ENCODE measurements at places on chromosomes 7 and 10.

DNA sequence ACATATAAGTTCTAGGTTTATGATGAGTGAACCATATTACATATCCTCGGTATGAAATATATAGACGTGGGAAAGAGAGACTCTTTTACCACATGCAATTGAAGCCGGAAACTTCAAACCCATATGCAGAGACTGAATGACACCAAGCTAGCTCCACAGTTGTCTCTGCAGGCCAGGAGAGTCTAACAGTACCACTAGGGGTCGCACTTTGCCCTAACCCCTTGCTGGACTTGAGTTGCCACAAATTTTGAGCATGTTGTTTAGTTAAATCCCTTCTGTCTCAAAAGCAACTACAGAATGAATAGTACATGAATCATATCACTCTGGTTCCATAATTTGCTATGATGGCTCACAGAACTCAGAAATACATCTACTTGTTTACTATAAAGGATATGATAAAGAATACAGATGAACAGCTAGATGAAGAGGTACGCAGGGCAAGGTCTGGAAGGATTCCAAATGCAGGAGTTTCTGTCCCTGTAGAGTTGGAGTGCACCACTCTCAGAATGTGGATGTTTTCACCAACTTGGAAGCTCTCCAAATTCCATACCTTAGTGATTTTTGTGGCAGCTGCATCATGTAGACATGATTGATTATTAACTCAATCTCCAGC, 112.4 kb upstream of the YAE1 start:
- peak; percentile 73 for DNase-seq

GRCh38 chr10:89923661-89924060, 222.3 kb downstream of the KIF20B start:
- no peak for DNase-seq

GRCh38 chr10:22760025-22760424, 45.6 kb upstream of the PIP4K2A start:
- DNase-seq = no peak

GRCh38 chr10:92814790-92815189, 33.5 kb upstream of the EXOC6 start:
- DNase-seq = no peak

- no peak for DNase-seq
Observed at GRCh38 chr7:1060315-1061072, 16.1 kb downstream of the GPR146 start.

DNA sequence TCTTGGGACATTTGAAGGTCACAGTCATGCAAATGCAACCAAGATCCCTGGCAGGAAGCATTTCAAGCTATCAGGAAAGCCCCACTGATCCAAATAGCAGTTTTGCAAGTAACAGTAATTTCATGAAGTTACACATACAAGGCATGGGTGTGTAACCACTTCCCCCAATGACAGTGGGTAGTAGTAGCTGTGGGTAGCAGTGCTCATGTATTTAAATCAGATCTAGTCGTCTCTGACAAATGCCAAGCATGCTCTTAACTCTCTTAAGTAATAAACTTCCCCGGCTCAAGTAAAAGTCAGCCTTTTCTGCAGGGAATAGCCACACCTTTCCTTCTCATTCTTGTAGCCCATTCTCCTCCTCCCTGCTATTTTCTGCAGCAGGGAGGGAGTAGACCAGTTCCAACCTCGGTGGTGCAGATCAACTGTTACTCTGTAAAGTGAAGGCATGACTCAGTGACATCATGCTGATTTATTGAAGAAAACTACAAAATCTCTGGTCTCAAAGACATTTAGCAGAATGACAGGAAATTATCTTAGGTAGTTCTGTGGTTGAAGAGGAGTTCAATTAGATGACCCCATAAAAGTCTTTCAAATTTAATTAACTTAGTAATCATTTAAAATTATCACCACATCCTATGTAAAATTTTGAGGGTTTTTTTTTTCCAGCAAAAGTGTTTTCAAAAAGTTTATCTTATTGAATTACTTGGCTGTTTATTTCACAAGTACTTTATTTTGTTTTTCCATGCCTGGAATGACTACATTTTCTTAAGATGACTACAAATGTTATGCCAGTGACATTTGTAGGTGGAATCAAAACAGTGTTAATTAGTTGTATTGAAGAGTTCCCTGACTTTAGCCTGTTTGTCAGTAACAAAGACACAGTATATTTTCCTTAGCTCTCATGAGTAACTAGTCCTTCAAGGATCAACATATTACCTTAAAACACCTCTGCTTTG, 568.3 kb downstream of the INHBA start:
- no peak for DNase-seq

DNA sequence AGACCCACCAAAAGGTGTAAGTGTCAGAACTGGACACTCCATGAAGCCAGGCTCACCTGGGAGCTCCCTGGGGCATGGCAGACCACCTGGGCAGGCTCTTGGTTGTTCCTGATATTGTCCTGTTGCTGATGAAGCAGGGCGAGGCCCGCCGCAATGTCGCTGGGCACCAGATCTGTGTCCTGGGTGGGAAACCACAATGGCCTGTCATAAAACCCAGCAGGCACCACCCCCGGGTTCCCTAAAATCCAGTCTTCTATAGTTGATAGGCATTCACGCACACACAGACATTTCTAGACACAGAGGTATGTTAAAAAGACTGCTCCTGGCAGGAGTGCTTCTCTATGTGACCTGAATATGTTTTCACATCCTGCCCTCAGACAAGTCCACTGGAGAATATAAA, 15.0 kb downstream of the DAGLB start:
- DNase-seq = no peak

DNA sequence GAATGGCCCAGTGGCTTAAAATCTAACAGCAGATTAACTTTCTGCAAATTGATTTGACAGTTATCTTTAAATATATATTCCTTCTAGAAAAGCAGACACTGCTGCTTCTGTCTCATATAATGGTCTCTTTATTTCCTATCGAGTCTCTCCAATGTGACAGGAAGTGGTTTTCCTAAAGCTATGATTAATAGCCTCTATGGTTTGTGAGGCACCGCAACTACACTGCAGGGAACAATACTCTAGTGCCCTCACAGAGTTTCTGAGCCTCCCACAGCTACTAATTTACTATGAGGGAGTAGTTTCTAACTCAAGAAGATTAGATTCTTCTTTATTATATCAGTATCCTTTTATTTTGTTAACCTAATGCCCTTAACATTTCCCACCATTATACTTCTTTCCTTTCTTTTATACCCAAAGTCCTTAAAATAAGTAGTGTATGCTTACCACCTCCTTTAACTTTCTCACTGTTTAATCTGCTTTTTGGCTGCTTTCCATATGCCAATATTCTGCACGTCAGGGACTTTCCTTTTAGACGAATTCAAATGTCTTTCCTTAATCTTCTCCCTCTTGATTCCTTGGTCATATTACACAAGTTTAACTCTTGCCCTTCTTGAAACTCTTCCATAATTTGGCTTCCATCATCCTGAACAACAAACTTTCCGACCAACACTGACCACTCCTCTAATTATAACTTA, 23.8 kb upstream of the AHR start:
- DNase-seq = peak; percentile 12

GRCh38 chr7:66503036-66503370, 125.7 kb upstream of the KCTD7 start:
- no peak for DNase-seq

DNA sequence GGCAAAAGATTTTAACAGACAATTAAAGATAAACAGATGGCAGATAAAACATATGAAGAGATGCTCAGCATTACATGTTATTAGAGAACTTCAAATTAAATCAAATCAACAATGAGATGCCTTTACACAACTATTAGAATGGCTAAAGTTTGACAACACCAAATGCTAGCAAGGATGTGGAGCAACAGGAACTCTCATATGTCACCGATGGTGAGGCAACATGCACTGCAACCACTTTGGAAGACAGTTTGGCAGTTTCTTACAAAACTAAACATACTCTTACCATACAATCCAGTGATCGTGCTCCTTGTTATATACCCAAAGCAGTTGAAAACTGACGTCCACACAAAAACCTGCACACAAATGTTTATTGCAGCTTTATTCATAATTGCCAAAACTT, 13.7 kb upstream of the ATE1 start:
- DNase-seq = no peak

DNA sequence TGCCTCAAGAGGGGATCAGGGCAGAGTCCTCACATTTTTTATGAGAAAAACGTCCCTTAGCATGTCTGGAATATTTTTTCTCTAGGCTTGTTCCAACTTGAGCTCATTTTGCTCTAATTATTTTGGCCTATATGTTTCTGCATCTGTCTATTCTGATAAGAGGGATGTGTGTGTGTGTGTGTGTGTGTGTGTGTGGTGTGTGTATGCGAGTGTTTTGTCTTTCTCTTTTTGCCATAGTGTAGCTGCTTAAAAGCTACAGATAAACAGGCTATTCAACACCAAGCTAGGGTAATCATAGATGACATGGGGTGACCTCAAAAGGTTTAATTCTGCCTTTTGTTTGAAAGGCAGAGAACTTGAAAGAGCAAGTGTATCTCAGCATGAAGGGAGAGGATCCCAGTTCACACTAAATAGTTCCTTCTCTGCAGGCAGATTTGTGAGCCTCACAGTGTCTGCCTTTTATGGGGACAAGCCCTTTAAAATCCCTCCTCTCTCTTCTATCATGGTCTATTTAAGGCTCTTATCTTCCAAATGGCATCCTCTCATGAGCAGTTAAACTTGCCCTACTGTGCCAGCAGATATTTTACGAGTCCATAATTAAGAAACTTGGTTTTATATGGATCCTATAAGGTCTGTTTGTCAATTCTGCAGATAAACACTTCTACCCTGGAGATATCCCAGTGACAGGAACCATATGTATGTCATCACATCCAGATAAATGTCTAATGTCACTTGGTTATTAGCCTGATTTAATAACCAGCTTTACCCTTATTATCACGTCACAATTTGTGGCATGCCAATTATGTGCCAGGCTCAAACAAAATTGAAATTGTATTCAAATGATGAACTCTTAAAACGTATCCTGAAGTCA, 202.9 kb upstream of the MTPN start:
- no peak for DNase-seq

- DNase-seq = no peak
Observed at GRCh38 chr10:76252733-76253132, 821.3 kb downstream of the LRMDA start.

DNA sequence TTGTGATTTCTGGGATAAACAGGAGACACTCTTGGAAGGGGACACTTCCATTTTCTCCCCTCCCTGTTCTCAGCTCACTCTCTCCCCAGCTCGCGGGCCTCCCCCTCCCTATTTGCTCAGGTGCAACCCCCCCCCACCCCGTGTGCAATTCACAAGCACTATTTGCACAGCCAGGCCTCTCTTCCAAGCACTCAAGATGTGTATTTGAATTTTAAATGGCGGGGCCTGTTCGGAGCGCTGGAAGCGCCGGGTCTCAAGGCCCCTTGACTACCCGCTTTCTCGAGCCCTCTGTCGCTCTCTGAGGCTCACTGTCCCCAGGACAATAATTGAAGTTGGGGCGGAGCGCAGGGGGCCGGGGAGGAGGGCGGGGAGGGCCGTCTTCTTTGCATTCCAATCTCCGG, 7.8 kb downstream of the SHH start:
- DNase-seq = no peak

DNA sequence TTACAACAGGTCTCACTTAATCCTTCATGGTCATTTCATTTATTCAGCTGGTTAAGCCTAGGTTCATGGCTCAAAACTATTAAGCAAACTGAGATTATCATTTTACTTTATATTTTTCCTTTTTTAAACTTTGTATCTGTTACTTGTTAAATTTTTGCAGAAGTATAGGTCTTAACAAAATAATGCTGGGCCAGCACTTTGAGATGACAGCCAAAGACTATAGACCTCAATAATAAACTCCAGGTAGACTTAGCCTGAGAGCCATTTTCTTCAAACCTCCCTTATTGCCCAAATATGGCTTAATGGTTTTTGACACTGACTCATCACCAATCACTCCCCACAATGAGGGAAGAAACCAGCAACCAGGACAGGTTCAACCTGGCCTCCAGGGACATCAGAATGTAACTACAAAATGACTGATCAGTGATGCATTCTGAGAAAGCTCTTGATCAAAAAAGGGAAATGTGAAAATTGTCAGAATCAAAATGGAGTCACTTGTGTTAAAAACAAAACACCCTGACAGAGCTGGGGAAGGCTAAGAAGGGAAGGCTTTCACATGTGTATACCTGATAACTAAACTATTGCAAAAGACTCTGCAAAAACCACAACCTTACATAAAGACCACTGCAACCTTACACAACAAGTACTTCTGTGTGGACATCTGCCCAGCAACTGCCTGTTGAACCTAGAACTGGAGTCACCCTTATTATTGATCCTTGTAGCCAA, 2.1 kb upstream of the CCDC126 start:
- DNase-seq = peak; percentile 9

- DNase-seq = no peak
Observed at GRCh38 chr10:12822126-12822892, 179.2 kb downstream of the CCDC3 start.

GRCh38 chr7:157572622-157573021, 235.8 kb downstream of the DNAJB6 start:
- DNase-seq = no peak

DNA sequence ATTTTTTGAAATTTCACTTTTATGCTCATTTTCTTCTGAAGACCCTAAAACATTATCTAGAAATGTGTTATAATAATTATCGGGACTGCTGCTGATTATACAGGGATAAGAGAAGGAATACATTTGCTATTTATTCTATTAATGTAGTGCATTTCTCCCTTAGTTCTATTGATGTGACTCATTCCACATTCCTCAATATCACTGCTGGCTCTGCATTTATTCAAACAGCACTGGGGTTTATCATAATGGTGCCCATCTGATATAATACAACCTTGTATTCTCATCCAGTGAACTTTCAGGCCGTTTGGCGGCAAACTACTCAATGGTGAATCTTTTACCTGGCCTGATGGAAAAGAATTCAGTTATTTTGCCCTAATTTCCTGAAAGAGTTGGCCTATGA, 7.8 kb downstream of the KCND2 start:
- no peak for DNase-seq

DNA sequence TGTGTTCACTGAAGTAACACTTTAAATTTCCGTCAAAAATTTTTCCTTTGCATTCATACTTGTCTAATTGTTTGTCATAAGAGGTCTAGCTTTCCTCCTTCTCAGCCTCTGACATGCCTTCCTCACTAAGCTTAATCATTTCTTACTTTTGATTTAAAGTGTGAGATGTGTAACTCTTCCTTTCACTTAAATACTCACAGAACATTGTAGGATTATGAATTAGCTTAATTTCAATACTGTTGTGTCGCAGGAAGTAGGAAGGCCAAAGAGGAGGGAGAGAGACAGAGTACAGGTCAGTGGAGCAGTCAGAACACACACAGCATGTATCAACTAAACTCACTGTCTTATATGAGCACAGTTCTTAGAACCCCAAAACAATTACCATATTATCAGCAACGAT, 99.0 kb downstream of the SRPK2 start:
- DNase-seq = no peak

GRCh38 chr10:119315128-119316001, 108.0 kb downstream of the GRK5 start:
- peak; percentile 59 for DNase-seq

- no peak for DNase-seq
Observed at GRCh38 chr7:2201686-2202360, 30.9 kb downstream of the MAD1L1 start.
